ENCODE measurements at places on chromosomes 5 and 9. TPM values are rescaled to one million over a fixed set of nuclear protein-coding genes. Genes with fewer than 3 reads are reported as not detected.

The HAVCR2 gene
- total RNA-seq, result 0.53 TPM

The ANKDD1B gene
- total RNA-seq, result not detected

The FBLL1 gene
- total RNA-seq, result not detected

The AK3 gene
- total RNA-seq, result 73.7 TPM

The CLIC3 gene
- not detected for total RNA-seq
